ENCODE measurements at places on chromosomes 13 and 19.
A peak's percentile ranks its signal among the peaks of the same experiment; 100 is the strongest.

- DNase-seq = peak; percentile 34
Measured at GRCh38 chr19:31534786-31535657, 185.8 kb upstream of the TSHZ3 start.

- no peak for DNase-seq
Measured at GRCh38 chr19:46845959-46846459, 4.6 kb downstream of the AP2S1 start.

- no peak for DNase-seq
Measured at GRCh38 chr19:39126312-39127187, 964 bp downstream of the PAK4 start.

DNA sequence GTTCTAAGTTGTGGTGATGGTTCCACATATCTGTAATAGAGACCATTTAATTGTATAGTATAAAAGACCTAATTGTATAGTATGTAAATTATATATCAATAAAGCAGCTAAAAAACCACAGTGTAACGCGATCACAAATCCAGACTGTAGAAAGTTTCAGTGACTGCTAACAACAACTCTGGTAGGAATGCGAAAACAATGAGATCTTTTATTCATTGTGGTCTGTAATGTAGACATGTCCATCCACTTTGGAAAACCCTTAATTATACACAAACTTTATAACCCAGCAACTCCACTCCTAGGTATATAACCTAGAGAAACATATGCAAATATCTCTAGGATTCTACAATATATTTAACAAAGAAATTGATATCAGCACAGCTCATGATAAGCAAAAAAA is 549.5 kb downstream of the SLITRK1 start:
- no peak for DNase-seq

- no peak for DNase-seq
Measured at GRCh38 chr13:80083853-80084676, 256.9 kb downstream of the SPRY2 start.

GRCh38 chr13:95315752-95316151 is 14.5 kb upstream of the ABCC4 start:
- no peak for DNase-seq

DNA sequence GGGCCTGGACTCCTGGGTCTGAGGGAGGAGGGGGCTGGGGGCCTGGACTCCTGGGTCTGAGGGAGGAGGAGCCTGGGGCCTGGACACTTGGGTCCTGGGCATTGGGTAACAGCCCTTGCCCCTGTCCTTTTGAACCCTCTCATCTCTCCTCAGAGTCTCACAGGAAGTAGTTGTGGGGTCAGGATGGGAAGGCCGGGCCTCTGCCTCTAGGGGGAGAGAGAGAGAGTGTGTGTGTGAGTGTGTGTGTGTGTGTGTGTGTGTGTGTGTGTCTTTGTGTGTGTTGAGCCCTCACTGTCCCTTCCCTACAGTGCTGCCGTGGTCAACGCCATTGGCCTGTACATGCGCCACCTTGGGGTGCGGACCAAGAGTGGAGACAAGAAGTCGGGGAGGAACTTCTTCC is 10.9 kb downstream of the ARHGEF1 start:
- no peak for DNase-seq

- DNase-seq = no peak
Measured at GRCh38 chr13:63086286-63086685, 1670.6 kb upstream of the PCDH20 start.

GRCh38 chr13:30998136-30999088 is 66.0 kb downstream of the TEX26 start:
- DNase-seq = peak; percentile 64

GRCh38 chr19:58181902-58182576 is 822 bp upstream of the ZNF274 start:
- no peak for DNase-seq

DNA sequence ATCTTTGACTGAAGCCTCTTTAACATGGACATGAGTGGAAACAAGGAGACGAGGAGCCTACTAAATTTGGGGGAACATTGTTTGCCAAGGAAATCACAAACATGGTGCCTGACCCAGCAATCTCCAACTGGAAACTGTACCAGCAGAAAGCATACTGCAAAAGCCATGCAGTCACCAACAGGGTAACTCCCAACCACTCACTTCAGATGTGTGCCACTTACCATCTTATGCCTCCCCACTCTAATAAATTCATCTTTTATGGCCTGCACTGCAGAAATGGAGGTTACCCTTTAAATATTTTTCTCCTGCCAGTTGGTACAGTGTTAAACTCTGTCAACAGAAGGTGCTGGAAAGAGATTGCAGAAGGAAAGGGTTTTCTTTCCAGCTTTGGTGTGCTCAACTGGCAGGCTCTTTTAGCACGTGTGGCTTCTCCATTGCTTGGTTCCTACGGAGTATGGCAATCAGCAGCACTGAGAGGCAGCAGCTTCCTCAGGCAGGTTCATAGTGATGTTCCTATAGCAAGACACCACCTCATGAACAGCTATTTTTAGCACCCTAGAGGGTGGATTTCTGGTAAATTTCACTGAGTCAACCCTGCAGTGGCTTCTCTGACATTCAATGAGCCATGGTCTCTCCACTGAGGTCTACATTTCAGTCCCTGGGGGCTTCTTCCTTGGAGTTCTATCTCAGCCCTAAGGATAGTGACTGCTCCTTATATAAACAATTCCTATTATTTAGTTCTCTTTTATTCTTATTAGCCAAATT is 21.4 kb downstream of the MIR17HG start:
- DNase-seq = no peak

GRCh38 chr13:98976941-98977340 is 923 bp downstream of the DOCK9 start:
- no peak for DNase-seq

DNA sequence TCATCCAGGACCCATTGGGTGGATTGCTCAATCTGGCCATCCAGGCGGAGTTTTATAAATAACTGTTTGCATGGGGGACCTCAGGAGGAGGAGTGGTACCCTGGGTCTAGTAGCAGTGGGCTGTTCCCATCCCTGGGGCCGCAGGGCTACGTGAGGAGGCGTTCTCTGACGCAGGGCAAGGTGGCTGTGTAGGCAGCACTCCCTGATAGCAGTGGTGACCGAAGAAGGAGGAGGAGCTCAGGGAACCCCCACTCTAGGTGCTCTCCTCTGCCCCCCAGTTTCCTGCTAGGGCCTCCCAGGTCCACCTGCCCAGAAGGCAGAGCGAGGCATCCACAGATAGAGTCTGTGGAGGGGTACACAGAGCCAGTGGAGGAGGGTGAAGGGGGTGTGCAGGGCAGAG is 64.1 kb downstream of the CCNE1 start:
- no peak for DNase-seq

DNA sequence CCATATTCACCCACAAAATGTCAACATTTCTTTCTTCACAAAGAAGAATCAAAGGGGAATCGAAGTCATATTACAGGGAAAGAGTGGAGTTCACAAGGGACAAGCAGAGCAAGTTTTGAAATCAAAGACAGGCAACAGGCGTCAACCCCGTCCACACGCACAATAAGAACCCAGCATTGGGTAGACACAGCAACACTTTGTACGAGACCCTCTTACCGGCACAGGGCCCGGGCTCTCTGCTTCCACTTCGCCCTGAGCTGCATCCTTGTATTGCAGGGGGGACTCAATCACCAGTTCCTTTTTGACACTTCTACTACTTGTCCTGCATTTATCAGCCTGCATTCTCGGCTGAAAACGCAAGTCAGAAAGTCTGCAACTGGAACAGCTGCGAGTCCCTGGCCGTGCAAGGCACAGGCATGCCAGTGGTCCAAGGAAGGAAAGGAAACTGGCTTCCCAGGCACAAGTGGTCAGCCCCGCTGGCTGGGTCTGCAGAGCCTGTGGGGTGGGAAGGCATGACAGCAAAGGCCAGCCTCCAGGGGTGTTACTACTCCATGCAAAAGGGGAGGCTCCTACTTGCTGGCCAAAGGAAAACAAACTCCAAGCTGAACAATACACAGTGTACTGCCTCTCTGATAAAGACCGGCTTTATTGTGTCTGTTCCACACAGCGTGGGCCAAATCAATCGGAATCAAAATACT is at the start of gene DOCK9:
TSS of gene DOCK9 (minus strand) at position 497 of the 698 bp plus-strand sequence. CDS start at position 342, 155 bp downstream.
- DNase-seq = no peak

- DNase-seq = no peak
Measured at GRCh38 chr13:83372786-83373185, 509.5 kb downstream of the SLITRK1 start.

Data from vagina (tissue), 2 donors.